Left lung (tissue), 14 donors: ENCODE measurements at places on chromosomes 6 and 20. TPM values are rescaled to one million over a fixed set of nuclear protein-coding genes. Genes with fewer than 3 reads are reported as not detected.

DNA sequence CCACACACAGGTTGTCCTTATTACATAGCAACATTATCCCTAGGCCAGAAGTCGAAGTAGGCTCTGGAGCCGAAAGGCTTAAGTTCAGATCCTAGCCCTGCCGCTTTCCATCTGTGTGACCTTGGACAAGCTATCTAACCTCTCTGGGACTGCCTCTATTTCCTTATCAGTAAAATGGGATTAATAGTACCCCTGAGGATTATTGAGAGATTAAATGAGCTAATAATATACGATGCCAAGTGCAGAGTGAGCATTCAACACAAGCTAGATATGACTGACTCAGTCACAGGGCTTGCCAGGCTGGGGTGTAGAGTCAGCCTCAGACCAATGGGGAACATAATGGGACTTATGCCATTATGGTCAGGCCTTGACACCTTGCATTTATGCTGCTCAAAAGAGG lies 8.9 kb upstream of the SPATA2 start:
- no peak for DNase-seq

- no peak for DNase-seq
Observed at GRCh38 chr20:22805996-22806395, 221.6 kb upstream of the FOXA2 start.

GRCh38 chr6:67252663-67253062 lies 1382.4 kb upstream of the ADGRB3 start:
- no peak for DNase-seq

- no peak for DNase-seq
Observed at GRCh38 chr6:54427396-54427937, 119.2 kb downstream of the TINAG start.

DNA sequence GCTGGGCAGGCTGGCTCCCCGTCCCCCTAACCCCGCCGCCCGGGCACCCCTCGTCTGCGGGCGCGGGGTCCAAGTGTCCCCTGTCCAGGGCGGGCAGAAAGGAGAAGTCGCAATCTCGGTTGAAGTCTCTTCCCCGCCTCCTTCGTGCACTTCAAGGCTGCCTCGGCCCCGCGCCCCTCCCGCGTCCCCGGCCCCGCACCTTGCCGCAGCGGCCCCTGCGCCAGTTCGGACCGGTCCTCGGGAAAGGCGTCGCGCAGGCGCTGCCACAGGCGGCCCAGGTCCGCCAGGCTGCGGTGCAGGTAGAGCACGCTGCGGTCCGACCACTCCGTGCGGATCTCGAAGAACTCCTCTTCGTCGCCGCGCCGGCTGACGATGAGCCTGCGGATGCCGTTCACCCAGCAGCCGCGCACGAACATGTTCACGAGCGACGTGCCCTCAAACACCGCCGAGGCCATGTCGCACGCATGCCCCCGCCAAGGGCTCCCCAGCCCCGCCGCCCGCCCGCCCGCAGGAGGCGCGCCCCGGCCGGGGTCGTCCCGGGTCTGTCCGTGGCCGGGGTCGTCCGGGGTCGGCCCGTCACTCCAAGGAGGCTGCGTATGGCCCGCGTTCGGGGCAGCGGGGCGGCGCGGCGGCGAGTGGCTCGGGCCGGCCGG lies at the start of gene PXDC1:
PXDC1 (minus strand) TSS at position 637 of the 653 bp plus-strand sequence; CDS start at position 455, 182 bp downstream.
- DNase-seq = no peak

GRCh38 chr6:109979033-109979921 lies 1.2 kb downstream of the GPR6 start:
- DNase-seq = no peak

DNA sequence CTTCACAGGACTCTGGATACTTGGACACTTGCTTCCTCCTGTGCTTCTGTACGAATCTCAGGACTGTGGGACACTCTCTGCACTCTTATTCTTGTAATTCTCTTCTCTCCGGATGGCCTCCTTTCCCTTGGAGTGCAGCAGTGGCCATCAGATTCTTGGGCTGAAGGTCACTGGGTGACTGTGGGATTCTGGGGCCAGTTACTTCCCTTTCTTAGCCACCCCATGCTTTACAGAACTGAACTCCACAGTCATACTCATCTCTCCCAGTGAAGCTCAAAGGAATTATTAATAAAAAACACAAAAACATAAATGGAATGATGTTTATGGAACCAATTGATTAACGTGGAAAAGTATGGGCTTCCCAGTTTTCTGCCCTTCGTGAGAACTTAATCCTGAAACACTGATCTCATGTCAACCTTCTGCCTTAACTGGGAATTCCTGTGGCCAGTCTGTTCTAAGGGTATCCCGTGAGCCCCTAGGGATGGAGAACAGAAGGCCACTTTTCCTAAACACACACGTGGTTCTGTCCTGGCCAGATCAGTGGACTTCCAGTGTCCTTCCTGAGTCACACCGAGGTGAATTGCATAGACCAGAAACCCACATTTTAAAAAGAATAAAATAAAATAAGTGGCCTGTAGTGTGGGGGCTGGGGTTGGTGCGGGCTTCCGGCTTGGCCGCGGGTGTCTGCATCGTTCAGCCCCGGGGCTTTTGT lies 23.6 kb upstream of the HLA-E start:
- no peak for DNase-seq

- no peak for DNase-seq
Observed at GRCh38 chr20:52965380-52965779, 6.8 kb upstream of the TSHZ2 start.

- no peak for DNase-seq
Observed at GRCh38 chr6:81890846-81891245, 138.4 kb upstream of the TENT5A start.

GRCh38 chr6:48866682-48867081 lies 596.4 kb downstream of the MMUT start:
- no peak for DNase-seq

DNA sequence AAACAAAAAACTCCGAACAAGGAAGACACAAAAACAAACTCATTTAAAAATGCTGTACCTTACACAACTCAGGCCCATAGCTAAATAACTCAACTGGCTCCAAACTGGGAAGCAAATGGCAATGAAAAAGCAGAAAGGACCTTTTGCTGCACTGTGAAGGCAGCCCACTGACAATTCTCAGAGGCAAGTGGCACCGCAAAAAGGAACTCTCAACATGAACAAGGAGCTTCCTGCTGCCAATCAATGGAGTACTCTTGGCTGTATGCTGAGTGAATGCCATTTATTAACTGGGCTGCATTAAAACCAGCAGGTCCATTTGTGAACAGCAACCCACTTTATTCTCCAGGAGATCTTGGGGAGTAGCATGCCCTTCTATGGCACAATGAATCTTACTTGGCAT lies 209.9 kb downstream of the PTPRK start:
- no peak for DNase-seq

DNA sequence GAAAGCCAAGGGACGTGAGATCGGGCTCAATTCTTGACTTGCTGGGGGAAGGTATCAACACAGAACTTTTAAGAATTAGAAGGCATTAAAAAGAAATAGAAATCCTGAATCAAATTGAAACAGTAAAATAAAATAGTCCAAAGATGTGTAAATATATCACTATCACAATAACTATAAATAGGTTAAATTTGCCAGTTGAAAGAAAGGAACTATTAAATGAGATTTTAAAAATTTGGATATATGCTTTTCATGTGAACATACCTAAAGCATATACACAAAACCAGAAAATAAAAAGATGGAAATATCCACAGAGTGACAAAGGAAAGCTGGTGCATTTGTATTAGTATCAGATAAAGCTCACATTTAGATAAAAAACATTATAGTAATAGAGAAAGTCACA lies 152.4 kb upstream of the ESR1 start:
- DNase-seq = no peak

DNA sequence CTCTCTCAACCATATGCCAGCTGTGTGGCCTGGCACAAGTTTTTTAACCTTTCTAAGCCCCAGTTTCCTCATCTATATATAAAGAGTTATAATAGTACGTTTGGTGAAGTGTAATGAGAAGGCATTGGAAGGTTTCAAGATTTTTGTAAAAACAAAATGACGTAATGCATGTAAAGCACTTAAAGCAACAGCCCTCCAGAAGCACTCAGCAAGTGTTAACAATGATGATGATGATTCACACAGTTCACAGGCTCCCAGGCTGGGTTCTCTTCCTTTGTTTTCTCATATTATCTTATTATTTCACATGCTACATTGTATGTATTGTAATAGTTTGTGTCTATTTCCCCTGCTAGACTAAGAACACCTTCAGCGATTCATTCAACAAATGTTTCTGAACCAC lies 6.2 kb downstream of the CEP250 start:
- no peak for DNase-seq

DNA sequence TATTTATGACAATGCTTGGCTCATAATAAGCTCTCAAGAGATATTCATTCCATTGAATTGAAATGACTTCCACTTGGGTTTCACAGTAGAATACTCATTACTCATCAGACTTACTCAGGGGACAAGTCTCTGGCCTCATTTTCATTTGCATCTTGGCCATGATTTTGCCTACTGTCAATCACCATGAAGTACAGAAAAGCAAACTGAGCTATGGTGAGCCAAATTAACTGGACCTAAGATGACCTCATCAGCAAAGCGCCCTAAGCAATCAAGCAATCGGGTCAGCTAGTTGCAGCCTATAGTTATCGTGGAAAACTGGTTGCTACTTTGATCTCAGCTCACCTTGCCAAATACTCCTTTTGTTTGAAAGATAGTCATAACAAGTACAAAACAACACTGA lies 494.7 kb upstream of the SLC35B3 start:
- DNase-seq = no peak

DNA sequence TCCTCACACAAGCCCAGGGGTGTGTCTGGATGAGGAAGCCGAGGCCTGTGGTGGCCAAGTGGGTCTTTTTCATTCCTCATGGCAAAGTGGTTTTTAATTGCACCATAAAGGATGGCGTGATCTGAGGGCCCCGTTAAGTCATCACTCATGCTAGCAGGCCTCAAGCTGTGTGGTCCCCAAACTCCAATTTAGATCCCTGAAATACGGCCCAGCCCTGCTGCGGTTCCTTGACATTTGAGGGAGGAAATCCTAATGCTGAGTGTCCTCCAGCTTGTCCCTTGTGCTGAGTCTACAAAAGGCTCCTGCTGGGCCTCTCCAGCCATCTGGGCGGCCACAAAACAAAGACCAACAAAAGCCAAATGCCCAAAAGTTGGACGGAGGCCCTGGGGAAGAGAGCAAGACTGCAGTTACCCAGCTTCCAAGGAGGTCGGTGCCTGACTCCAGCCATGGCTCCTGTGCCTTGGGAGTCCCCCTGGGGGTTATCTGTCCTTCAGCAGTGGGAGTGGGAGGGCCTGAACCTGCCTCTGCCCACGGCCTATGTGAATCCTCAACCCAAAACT lies 162.3 kb upstream of the PDE10A start:
- DNase-seq = no peak

GRCh38 chr6:81938014-81938856 lies 185.8 kb upstream of the TENT5A start:
- DNase-seq = no peak

- no peak for DNase-seq
Observed at GRCh38 chr6:142860498-142860897, 84.5 kb downstream of the HIVEP2 start.

DNA sequence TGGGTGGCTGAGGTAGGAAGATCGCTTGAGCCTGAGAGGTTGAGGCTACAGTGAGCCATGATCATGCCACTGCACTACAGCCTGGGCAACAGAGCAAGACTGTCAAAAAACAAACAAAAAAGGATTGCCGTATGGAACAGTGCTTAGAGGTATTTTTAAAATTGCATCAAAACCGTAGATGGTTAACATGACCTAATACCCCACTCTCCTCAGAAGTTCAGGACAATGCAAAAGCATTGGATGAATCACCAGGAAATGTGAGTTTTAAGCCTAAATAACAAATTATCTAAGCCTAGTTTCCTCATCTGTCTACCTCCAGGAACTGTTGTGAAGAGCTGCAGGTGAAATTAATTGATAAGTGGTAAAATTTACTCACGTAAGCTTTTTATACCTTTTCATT lies 123.8 kb upstream of the ID4 start:
- DNase-seq = no peak

DNA sequence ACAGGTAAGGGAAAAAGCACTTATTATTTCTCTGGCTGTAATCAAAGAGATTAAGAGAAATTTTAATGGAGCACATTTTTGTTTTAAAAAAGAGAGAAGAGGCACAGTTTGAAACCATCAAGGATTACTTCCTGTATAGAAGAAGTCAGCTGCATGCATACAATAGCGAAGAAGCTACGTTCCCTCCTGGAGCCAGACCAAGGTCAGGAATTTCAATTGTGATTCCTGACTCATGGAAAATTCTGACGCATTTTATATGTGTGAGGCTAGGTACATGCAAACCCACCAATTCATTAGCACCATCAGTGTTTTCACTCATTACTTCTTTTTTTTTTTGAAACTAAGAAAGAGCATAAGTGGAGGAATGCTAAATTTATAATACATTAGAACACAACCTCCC lies 232.7 kb upstream of the SGK1 start:
- DNase-seq = no peak

GRCh38 chr6:65113581-65113980 lies 593.4 kb downstream of the EYS start:
- no peak for DNase-seq

- no peak for DNase-seq
Observed at GRCh38 chr6:11412616-11413015, 124.9 kb upstream of the TMEM170B start.

GRCh38 chr6:102204351-102204750 lies 810.8 kb downstream of the GRIK2 start:
- no peak for DNase-seq

DNA sequence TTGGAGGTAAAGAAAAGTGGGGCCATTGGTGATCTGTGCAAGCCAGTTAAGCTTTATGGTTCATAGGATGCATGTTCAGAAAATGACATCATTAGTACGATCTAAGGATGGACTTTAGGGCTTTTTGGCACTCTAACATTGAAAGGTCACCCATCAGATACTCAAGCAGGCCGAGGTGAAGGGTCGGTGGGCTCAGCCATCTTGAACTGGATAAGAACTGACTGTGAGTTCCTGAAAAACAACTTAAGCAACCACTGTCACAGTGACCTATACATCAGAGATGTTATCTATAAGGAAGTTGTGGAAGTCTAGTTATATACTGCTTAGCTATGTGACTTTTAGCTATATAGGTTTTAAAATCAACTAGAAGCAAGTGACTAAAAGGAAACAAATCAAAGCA lies 13.0 kb upstream of the ITCH start:
- no peak for DNase-seq

Gene SLC26A8
- polyA plus RNA-seq = 0.61 TPM

Gene MEP1A
- not detected for polyA plus RNA-seq

Gene NELFCD
- 116 TPM for polyA plus RNA-seq

Gene MYCT1
- polyA plus RNA-seq = 36.9 TPM

Gene PKHD1
- 7.5 TPM for polyA plus RNA-seq

Gene COL11A2
- polyA plus RNA-seq = 6.1 TPM

Gene PRDM13
- not detected for polyA plus RNA-seq

Gene CST2
- not detected for polyA plus RNA-seq

Gene TNFRSF21
- polyA plus RNA-seq = 18.9 TPM

Gene MYBL2
- 15.5 TPM for polyA plus RNA-seq

Gene RBM24
- polyA plus RNA-seq = 5.0 TPM
